ENCODE measurements at places on chromosomes 3 and 15.

DNA sequence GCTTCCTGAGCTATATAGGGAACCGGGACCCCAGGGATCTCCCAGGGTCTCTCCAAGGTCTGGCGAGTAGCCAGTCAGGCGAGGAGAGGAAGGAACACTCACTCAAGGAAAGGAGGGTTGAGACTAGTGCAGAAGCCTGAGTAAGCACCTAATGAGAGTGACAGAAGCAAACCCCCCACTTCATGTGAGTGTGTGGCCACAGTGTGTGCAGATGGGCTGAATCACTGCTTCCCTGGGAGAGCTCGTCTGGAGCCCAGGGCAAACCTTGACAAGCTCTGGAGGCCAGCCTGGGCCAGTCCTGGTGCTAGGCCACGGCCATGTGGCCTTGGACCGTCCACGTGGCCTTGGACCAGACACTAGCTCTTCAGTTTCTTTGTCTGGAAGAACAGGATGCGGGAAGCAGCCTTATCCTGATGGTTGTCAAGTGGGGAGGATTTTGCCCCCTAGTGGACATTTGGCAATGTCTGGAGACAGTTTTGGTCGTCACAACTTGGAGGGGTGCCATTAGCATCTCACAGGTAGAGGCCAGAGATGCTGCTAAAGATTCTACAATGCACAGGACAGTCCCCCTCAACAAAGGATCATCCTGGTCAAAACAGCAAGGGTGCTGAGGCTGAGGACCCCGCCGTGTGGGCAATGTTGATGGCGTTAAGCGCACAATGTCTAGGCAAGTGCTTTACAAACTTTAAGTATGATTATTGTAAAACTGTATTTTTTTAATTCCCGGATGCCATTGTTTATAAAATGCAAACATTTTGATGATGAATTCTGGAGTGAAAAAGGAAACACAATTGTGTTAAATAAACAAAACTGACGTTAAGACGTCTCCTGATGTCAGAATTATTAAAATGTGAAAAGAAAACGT is 34.8 kb upstream of the CTSH start:
- DNase-seq, result no peak

DNA sequence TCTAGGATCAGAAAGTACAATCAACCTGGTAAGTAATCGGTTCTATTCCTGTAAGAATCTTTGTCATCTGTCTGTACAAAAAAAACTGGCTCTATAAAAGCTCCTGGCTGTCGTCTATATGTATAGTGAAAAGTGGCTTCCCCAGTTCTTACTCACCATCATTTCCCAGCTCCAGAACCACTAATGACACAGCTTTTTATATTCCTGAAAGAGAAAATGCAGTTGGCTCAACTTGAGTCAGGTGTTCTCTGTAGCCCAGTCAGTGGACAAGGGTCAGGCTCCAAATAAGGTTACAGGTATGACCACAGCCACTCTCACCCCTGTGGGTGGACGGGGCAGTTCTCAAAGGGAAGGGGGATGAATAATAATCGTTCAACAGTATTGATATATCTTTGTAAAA is 85.1 kb downstream of the AP4E1 start:
- DNase-seq, result no peak

GRCh38 chr3:61829722-61830350 is 268.5 kb downstream of the PTPRG start:
- no peak for DNase-seq

DNA sequence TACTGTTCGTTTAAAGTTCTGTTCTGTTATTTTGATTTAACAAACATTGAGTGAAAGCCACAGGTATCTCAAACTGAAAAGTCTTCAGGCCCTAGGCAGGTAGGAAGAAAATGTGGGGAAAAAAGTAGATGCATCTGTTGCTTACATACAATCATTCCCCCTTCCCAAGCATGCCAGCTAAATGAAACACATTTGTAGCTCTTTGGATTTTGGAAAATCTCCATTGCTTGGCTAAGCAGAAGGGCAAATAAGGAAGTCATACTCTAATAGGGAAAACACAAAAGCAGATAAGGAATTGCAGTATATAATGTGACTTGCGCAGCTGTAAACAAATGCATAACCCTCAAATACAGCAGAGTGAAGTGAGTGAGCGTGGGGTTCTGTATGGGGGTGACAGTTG is 375.9 kb downstream of the FGF12 start:
- DNase-seq, result no peak

- no peak for DNase-seq
Observed at GRCh38 chr3:102141096-102141927, 292.0 kb downstream of the NFKBIZ start.

DNA sequence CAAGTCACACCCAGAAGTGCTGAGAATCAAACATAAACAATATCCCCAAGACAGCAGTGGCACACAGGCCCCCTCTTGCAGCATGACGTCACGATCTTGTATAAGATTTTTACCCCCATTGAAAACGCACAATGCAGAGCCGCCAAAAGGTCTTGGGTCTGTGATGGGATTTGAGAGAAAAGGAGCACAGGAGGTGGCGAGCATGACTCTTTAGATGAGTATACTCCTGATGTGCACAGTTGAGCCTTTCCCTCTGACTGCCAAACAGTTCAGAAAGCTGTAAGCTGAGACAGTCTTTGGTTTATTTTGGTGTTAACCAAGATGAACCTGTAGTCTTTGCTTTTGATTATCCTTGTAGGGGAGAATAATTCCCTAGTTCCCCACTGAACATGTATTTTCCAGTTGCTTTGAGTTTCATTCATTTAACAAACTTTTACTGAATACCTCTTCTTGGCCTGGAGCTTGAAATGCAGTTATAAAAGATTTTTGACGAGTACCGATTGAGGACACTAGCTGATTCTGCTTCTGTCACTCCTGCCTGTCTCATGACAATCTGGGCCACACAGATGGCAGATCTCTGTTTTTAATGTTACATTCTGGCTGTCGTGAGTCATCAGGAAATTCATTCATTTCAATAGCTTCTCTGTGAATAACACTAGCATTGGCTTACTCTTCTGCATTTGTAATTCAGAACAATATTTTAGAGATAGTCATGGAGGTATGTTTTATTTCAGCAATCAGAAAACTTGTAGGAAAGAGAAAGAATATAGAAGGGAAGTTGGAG is 28.9 kb downstream of the CFAP91 start:
- peak; percentile 26 for DNase-seq

- no peak for DNase-seq
Observed at GRCh38 chr3:132285620-132285945, 31.6 kb upstream of the ACP3 start.

DNA sequence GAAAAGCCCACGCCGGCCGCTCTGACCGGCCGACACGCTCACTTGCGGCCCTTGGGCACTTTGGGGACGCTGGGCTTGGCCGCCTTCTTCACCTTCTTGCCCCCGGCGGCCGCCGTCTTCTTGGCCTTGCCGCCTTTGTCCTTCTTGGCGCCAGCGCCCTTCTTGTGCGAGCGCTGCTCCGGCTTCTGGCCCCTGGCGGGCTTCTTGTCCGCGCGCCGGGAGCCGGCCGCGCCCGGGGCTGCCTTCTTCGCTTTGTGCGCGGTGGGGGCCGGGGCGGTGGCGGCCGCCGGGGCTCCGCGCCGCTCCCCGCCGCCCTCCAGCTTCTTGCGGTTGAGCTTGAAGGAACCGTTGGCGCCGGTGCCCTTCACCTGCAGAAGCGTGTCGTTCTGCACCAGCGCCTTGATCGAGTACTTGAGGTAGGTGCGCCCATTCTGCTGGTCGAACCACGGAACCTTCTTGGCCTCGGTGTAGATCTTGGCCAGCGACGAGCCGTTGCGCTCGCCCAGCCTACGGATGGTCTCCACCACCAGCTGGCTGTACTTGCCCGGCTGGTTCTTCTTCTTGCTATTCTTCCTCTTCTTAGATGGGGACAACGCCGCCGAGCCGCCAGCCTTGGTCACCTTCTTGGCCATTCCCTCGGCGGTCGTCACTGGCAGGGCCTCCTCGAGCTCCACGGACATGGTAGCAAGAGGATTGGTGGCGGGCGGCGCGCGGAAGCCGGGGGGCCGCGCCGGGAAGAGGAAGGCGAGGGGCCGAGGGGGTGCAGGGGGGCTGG is 36.7 kb downstream of the HMCES start:
- no peak for DNase-seq

DNA sequence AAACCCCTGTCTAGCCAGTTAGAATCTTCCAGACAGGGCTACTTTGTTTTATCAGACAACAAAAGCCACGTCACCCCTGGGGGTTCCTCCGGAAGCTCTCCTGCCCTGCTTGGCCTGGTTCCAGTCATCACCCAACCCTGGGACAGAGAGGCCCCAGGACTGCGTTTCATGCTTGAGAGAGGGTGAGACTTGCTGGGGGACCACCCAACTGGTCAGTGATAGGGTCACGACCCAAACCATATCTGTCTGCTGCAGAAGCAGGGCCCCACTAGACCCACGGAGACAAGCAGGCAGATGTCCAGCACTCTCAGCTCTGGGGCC is 1.2 kb downstream of the NT5DC2 start:
- no peak for DNase-seq

GRCh38 chr15:94383706-94384105 is 152.3 kb downstream of the MCTP2 start:
- no peak for DNase-seq

- DNase-seq, result no peak
Observed at GRCh38 chr3:176357891-176358290, 839.4 kb downstream of the TBL1XR1 start.

DNA sequence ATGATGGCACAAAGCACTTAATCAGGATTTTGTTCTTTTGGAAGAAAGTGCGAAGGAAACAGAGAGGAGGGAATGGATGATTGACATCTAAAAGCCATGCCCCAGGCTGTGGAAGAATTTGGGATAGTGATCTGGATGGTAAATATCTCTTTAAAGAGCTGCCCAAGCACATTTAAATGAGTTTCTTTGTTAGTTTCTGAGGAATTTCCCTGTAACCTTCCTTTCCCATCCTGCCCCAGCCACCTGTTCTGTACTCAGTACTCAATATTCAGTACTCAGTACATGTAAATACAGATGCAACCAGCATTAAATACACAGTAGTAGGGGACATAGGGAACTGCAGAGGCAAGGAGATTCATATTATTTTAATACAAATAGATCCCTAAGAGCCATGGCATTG is 7.8 kb upstream of the CORO2B start:
- no peak for DNase-seq

Data from GM04503 (cell line).